ENCODE measurements at places on chromosomes 2 and 18.

DNA sequence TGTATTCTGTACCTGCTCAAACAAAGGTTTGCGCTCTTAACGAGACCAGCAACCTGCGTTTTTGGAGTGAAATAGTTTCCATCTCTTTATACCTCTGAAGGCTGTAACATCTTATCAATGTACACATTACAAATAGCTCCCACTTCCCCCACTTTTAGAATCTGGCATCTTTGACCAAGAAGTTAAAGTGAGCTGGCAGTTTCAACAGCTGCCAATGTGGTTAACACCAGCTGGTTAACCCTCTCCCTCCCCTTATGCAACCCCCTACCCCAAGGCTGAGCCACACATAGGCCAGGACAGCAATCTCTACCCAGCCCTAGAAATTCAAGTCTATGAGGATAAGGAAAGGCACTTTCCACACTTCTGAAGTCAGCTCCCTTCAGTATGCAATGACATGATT is 2.2 kb upstream of the SERTAD2 start:
- H3K4me1 ChIP-seq, result peaks cover 34% of the 10 kb centered on the region
- no peak for DNase-seq
- H3K36me3 ChIP-seq, result no peaks in the 10 kb centered on the region

- H3K4me3 ChIP-seq, result no peak overlapping the region
- no peak overlapping the region for H3K27ac ChIP-seq
These were observed 213.3 kb upstream of the MMADHC start for GRCh38 chr2:149800624-149801542.

DNA sequence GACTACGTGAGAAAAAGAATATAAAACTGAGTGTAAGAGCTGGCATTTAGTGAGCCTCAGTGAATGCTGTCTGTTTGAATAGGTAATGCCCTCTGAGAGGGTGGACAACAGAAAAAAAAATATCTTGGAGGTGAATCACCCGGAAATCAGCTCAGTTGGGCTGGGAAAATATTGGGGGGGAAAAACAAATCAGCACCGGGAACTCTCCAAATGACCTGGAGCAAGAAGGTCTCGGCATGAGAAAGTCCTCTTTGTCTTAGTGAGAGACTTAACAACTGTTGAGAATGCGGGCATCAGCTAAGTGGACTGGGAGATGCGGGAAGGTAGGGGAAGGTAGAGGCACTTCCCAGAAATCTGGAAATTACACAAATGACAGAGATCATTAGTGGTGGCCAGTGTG is 109.4 kb upstream of the POU3F3 start:
- H3K4me3 ChIP-seq, result no peak overlapping the region
- H3K36me3 ChIP-seq, result no peaks in the 10 kb centered on the region
- no peaks in the 10 kb centered on the region for H3K4me1 ChIP-seq

GRCh38 chr2:101041413-101041812 is 39.3 kb downstream of the RPL31 start:
- H3K4me3 ChIP-seq, result no peak overlapping the region
- H3K27ac ChIP-seq, result no peak overlapping the region
- DNase-seq, result no peak
- H3K27me3 ChIP-seq, result no peaks in the 10 kb centered on the region
- H3K36me3 ChIP-seq, result no peaks in the 10 kb centered on the region

GRCh38 chr2:109244750-109245382 is 115.9 kb downstream of the SH3RF3 start:
- H3K4me3 ChIP-seq, result no peak overlapping the region
- no peaks in the 10 kb centered on the region for H3K27me3 ChIP-seq
- H3K36me3 ChIP-seq, result no peaks in the 10 kb centered on the region
- no peak for DNase-seq
- H3K27ac ChIP-seq, result no peak overlapping the region

DNA sequence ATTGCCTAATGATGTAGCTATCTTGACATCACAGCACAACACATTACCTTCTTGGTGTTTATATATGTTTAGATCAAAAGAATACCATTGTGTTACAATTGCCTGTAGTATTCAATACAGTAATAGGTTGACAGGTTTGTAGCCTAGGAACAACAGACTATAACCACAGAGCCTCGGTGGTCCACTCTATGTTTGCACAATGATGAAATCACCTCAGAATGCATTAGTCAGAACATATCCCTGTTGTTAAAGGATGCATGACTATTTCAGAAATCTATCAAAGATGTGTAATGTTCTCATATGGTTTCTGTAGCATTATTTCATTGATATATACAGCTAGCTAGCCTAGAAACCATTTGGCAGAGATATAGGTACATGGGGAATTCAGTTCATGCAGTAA is 8.9 kb downstream of the METTL5 start:
- H3K4me3 ChIP-seq, result no peak overlapping the region
- peaks cover 46% of the 10 kb centered on the region for H3K36me3 ChIP-seq
- no peaks in the 10 kb centered on the region for H3K27me3 ChIP-seq
- no peak for DNase-seq
- no peak overlapping the region for H3K27ac ChIP-seq

DNA sequence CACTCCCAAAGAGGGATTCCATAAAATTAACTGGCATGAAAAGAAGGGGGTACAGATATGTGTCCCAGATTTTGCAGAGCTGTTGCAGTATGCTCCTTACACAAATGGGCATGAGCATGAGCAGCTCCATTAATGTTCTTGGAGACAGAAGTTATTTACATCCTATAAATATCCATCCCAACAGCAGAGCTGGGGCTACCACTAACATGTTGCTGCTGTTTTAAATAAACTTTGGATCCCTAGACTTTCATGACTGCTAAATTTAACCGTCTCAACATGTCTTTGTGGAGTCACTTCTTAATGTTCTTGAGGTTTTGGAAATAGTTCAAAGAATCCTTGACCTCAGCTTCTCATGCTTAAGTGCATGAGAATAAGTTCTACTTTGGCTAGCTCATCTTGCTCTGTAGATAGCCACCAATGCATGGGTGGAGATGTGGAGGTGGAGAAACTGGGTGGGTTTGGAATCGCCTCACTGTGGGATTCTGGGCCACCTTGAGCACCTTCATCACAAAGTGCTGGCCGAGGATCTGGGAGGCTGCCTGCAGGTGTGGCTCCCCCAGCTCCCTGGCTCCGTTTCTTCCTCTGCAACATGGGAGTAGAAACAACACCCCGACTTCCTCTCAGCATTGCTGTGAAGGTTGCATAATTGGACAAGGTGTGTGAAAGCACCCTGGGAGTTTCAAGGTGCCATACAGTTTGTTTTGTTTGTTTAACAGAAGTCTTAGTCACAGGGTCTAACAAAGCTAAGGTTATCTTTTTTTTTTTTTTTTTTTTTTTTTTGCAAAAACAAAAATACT is 307.2 kb downstream of the MYCN start:
- no peaks in the 10 kb centered on the region for H3K4me1 ChIP-seq
- H3K4me3 ChIP-seq, result no peak overlapping the region
- DNase-seq, result no peak
- H3K27me3 ChIP-seq, result no peaks in the 10 kb centered on the region
- H3K36me3 ChIP-seq, result no peaks in the 10 kb centered on the region
- H3K27ac ChIP-seq, result no peak overlapping the region

DNA sequence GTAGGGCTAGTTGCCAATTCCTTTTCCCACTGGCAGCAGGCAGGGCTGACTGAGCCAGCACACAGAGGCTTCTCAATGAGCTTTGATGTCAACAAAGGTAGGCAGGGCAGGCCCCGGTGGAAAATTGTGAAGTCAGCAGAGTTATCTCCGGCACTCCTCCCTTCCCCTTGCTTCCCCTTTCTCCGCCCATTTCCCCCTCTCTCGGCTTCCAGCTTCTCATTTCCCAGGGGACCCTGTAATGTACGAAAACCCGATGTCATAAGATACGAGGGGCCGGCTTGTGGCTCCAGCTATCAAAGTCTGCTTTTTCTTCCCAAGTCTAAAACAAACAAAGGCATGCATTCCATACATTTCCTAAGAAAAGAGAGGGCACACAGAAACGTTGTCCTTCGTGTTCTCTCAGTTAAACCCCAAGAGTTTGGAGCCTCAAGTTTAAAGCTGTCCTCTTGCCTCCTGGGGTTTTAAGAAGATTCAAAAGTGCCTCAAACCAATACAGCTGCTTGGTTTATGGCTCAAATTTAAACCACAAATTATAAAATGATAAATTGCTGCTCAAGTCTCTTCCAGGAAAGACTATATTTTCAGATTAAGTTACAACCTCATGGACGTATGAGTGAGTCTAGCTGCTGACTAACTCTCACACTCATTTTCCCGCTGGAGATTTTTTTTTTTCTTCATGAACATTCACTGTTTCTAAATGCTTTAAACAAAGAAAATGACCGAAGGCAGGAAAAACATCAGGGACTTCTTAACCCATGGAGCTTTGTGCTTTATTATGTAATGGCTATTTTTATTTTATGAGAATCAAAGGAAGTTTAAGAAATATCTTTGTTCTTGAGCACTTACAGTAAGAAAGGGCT is 27.2 kb upstream of the EML4 start:
- peak overlapping the region; percentile 40 for H3K27ac ChIP-seq
- peak overlapping the region; percentile 1 for H3K4me3 ChIP-seq
- DNase-seq, result no peak
- H3K27me3 ChIP-seq, result no peaks in the 10 kb centered on the region
- no peaks in the 10 kb centered on the region for H3K36me3 ChIP-seq
- peaks cover 65% of the 10 kb centered on the region for H3K4me1 ChIP-seq

GRCh38 chr2:191566344-191566743 is 111.6 kb upstream of the NABP1 start:
- H3K27ac ChIP-seq, result no peak overlapping the region
- H3K4me3 ChIP-seq, result no peak overlapping the region
- peaks cover 19% of the 10 kb centered on the region for H3K4me1 ChIP-seq
- H3K36me3 ChIP-seq, result no peaks in the 10 kb centered on the region
- DNase-seq, result peak; percentile 52

GRCh38 chr2:57809230-57809629 is 237.4 kb upstream of the VRK2 start:
- no peak overlapping the region for H3K4me3 ChIP-seq
- DNase-seq, result no peak
- no peaks in the 10 kb centered on the region for H3K36me3 ChIP-seq
- no peaks in the 10 kb centered on the region for H3K4me1 ChIP-seq
- H3K27me3 ChIP-seq, result no peaks in the 10 kb centered on the region

GRCh38 chr2:222677981-222678380 is 6.5 kb downstream of the MOGAT1 start:
- no peak overlapping the region for H3K4me3 ChIP-seq
- no peak for DNase-seq
- no peaks in the 10 kb centered on the region for H3K36me3 ChIP-seq
- no peak overlapping the region for H3K27ac ChIP-seq
- H3K27me3 ChIP-seq, result peaks cover 3% of the 10 kb centered on the region

DNA sequence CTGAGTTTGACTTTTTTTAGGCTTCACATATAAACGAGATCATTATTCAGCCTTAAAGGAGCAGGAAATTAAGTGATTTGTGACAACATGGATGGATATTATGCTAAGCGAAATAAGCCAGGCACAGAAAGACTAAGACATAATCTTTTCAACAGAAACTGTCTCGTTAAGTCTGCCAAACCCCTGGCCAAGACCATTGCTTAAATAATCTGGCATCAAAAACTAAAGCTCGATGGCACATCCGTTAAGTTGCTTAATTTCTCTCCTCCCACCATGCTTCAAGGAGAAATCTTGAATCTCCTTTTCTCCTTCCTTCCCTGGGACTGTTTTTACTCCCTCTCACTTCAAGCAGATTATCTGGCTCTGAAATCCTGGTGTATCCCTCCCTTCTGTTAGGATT is 140.3 kb downstream of the GALNT14 start:
- H3K36me3 ChIP-seq, result no peaks in the 10 kb centered on the region
- H3K4me3 ChIP-seq, result no peak overlapping the region
- H3K27ac ChIP-seq, result no peak overlapping the region
- no peak for DNase-seq

GRCh38 chr2:205771031-205771430 is 88.7 kb downstream of the NRP2 start:
- H3K36me3 ChIP-seq, result no peaks in the 10 kb centered on the region
- H3K27me3 ChIP-seq, result no peaks in the 10 kb centered on the region

GRCh38 chr2:151632993-151633565 is 101.2 kb downstream of the NEB start:
- no peak for DNase-seq
- H3K36me3 ChIP-seq, result no peaks in the 10 kb centered on the region
- no peak overlapping the region for H3K4me3 ChIP-seq
- H3K4me1 ChIP-seq, result peaks cover 26% of the 10 kb centered on the region
- H3K27ac ChIP-seq, result no peak overlapping the region
- H3K27me3 ChIP-seq, result no peaks in the 10 kb centered on the region

- no peak overlapping the region for H3K27ac ChIP-seq
- no peaks in the 10 kb centered on the region for H3K36me3 ChIP-seq
- no peaks in the 10 kb centered on the region for H3K4me1 ChIP-seq
- no peaks in the 10 kb centered on the region for H3K27me3 ChIP-seq
These were observed 18.7 kb upstream of the RGPD4 start for GRCh38 chr2:107807988-107808387.

GRCh38 chr2:48600917-48601316 is 16.7 kb upstream of the GTF2A1L start:
- H3K4me3 ChIP-seq, result no peak overlapping the region
- DNase-seq, result no peak
- no peaks in the 10 kb centered on the region for H3K27me3 ChIP-seq
- no peaks in the 10 kb centered on the region for H3K4me1 ChIP-seq
- no peak overlapping the region for H3K27ac ChIP-seq

- H3K27me3 ChIP-seq, result no peaks in the 10 kb centered on the region
- H3K36me3 ChIP-seq, result no peaks in the 10 kb centered on the region
- H3K4me1 ChIP-seq, result peaks cover 59% of the 10 kb centered on the region
- no peak overlapping the region for H3K27ac ChIP-seq
- DNase-seq, result no peak
- no peak overlapping the region for H3K4me3 ChIP-seq
These were observed 299.5 kb downstream of the ARHGAP15 start for GRCh38 chr2:143428700-143429099.

DNA sequence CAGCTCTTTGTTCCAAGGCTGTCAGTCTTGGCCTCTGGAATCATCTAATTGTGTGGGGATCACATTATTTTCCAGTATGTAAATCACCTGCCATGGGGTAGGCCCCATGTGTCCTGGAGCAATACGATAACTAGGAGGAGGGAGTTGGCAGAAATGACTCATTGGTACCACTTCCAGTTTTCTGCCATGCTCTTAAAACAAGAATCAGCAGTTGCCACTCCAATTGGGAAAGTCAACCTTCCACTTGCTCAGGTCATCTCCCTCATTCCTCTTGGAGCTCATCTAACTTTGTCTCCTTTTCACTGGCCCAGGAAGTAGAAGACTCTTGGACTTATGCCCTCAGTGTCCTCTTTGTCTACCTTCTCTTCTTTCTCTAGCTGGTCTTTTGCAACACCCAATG is 487.0 kb downstream of the SLC4A3 start:
- H3K4me1 ChIP-seq, result no peaks in the 10 kb centered on the region
- no peaks in the 10 kb centered on the region for H3K36me3 ChIP-seq
- H3K27ac ChIP-seq, result no peak overlapping the region
- no peak for DNase-seq

- H3K27me3 ChIP-seq, result no peaks in the 10 kb centered on the region
- H3K4me1 ChIP-seq, result peaks cover 25% of the 10 kb centered on the region
- DNase-seq, result peak; percentile 50
- H3K36me3 ChIP-seq, result no peaks in the 10 kb centered on the region
These were observed 46.6 kb upstream of the HNRNPA3 start for GRCh38 chr2:177165721-177166711.

DNA sequence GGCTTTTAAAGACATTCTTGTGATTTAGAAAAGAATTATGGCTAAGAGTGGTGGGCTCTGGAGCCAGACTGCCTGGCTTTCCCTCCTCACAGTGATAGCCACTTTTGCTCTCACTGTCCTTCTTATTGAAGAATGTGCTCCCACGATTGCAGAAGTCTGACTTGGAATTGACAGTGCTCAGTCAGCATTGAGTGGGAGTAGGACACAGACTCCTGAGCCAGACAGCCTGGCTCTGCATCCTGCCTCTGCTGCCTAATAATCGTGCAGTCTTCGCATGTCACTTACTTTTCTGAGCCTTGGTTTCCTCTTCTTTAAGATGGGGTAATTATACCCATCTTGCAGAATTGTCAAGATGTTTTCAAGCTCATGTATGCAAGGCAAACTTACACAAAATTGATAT is 23.3 kb downstream of the SPATS2L start:
- H3K36me3 ChIP-seq, result no peaks in the 10 kb centered on the region
- H3K27me3 ChIP-seq, result no peaks in the 10 kb centered on the region
- H3K4me3 ChIP-seq, result no peak overlapping the region
- H3K27ac ChIP-seq, result no peak overlapping the region
- no peaks in the 10 kb centered on the region for H3K4me1 ChIP-seq

Data from CD4-positive, alpha-beta memory T cell (primary cell).